Endothelial cell (in vitro differentiated cells): ENCODE measurements at places on chromosomes 7 and 10. TPM values are rescaled to one million over a fixed set of nuclear protein-coding genes. Genes with fewer than 3 reads are reported as not detected.

DNA sequence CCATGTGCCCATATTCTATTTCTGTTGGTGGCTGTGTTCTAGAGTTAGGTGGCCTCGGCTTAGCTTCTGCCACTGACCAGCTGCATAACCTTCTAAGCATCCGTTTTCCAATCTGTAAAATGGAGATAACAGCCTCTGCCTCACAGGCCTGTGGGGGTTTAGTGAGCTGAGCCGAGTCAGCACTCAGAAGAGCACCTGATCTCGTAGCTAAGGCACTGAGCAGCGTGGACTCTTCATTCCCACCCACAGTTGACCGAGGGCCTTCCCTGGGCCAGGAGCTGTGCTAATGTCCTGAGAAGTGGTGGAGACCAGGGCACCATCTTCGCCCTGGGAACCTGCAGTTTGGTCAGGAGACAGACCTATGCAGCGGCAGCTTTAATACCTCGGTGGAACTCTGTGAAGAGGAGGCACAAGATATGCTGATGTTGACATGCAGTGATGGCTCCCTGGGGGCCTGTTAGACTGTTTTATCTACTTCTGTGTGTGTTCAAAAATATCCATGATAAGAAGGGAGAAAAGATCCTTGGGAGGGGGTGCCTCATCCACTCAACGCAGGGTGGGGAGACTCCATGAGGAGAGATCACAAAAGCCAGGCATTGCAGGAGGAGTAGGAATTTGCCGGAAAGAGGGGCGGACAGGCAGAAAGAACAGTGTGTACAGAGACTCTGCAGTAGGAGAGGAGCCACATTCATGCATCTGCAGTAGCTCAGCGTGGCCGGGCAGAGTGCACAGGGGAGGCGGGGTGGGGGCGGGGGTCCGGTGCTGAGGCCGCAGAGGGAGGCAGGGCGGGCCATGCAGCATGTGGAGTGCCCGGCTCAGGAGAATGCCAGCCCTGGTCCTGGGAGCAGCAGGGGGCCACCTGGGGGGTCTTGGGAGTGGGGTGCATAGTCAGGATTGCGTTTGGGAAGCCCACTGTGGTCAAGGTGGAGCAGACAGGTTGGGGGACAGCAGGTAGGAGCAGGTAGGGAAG is 136.8 kb downstream of the C10orf105 start:
- no peak for DNase-seq

GRCh38 chr10:89741126-89741762 is 39.9 kb downstream of the KIF20B start:
- no peak for DNase-seq

DNA sequence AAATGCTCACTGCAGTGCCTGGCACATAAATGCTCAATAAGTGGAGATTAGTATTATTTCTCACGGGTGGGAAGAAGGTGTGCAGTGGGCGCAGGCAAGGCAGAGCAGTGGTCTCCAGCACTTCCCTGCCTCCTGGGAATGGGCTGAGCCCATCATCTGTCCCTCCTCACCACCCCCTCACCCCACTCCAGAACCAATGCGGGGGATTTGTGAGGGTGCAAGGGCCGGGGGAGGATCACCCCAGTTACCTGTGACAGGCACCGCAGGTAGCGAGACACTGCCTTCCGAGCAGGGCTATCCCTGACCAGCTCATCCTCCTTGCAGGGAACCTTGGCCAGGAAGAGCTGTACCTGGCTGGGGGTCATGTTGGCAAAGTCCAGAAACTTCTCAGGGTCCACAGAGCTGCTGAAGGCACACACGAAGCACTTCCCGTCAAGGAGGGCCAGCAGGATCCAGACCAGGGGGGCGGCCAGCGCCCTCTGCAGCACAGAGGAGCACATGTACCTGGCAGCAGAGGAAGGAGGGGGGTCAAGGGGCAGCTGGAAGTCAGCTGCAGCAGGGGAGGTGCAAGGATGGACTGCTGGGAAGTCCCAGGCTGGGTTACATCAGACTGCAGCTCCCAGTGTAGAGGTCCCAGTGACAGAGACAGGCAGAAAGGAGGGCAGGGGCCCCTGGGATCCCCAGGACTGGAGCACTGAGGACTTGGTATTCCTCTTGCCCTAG is 2.8 kb downstream of the CALHM3 start:
- DNase-seq = peak; percentile 46

DNA sequence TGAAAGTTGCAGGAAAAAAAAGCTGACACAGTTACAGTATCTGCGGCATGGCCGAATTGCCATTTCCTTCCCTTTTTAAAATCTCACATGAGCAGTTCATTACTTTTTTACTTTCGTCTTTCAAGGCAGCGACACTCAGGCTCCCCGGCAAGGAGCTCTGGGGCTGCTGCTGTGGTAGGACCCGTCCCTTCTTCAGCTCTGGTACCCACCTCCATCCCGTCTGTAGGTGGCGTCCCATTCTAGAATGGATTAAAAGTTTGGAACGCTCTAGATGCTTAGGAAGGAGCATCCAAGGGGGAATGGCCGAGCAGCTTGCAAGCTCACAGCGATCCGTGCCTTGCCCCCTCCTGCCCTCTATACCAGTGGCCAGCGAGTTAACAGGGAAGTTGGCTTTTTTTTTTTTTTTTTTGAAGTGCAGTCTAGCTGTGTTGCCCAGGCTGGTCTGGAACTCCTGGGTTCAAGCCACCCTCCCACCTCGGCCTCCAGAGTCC is 22.8 kb upstream of the TTYH3 start:
- DNase-seq = peak; percentile 51

GRCh38 chr10:19316204-19316870 is 267.7 kb downstream of the MALRD1 start:
- DNase-seq = no peak

Gene PTPRZ1
- total RNA-seq = 2.5 TPM

GRCh38 chr10:17805921-17806577 is 3.1 kb upstream of the MRC1 start:
- no peak for DNase-seq
